ENCODE measurements at places on chromosomes 2 and 18.
A peak's percentile ranks its signal among the peaks of the same experiment; 100 is the strongest.

DNA sequence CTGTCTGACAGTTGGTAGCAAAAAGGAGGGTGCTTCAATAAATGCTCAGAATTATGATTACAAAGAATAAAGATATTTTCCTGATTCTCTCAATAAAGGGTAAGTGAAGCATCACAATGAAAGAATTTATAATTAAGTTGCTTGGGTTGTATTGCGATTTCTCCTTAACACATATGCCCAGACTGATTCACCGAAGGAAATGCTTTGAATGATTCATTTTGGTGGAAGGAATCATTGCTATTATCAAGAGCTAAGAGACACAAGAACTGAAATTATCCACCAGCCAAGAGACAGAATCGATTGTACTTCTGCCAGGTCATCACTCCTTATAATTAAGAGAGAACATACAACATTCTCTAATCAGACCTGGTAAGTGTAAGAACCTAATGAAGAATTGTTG, 301.4 kb downstream of the NR4A2 start:
- DNase-seq: no peak

DNA sequence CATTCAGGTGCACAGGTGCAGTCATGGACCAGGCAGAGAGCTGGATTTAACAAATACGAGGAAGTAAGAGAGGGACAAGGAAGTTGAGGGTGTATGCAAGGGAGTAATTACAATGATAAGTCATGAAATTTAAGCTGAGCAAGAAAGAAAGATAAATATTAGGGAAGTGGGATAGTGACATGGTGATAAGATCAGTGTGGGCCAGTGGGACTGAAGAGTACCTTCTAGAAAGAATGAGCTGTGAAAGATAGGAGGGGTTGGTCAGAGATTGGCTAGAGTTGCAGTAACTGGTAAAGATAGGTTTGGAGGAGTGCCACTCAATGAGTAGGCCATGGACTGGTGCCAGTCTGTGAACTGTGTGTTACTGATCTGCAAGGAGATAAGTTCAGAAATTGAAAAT, 200.8 kb upstream of the SIX3 start:
- DNase-seq: no peak

GRCh38 chr2:75153221-75153620, 46.1 kb downstream of the TACR1 start:
- no peak for DNase-seq

- DNase-seq: no peak
Observed at GRCh38 chr2:166676716-166677115, 182.7 kb upstream of the SCN7A start.

DNA sequence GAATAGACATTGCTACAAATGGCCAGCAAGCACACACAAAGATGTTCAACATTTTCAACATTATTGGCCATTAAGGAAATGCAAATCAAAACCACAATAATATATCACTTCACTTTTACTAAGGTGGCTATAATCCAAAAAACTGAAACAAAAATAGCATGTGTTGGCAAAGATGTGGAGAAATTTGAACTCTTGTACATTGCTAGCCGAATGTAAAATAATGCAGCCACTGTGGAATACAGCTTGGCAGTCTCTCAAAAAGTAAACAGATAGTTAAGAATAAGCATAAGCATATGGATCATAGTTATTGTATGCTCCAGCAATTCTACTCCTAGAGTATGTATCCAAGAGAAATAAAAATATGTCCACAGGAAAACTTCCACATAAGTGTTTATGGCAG, 192.5 kb downstream of the EN1 start:
- DNase-seq: no peak

- DNase-seq: no peak
Observed at GRCh38 chr2:56268856-56269255, 85.1 kb downstream of the CCDC85A start.

- DNase-seq: no peak
Observed at GRCh38 chr18:22300665-22301636, 116.8 kb downstream of the CTAGE1 start.

- DNase-seq: no peak
Observed at GRCh38 chr18:42654556-42654955, 460.9 kb downstream of the RIT2 start.

DNA sequence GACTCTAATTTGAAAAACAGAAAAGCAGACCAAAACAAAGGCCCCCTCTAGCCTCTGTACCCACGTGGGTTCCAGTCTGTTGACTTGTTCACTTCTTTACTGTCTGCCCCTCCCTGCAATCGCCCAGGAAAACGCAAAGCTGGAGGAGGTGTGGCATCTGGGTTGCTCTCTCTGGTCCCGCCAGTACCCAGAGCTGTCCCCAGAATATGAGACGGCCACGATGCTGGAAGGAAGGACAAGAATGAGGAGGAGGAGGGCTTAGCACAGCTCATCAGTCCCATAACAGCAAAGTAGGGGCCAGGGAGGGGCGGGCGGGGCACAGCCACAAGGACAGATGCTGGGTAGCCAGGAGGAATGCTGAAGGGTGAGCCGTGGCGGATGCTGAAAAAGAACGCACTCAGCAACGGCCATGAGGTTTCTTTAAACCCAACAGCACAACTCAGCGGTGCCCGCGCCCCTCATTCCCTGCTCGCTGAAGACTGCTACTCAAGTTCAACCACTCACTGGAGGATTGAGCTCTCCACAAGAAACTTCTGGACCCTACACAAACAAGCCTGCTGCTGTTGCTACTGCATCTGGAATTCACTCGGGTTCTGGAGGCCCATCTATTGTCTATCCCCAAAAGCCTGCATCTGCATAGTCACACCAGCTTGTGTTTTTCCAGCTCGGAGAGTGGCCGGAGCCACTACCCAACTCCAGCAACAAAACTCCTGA, 187.7 kb downstream of the HDAC4 start:
- no peak for DNase-seq

- DNase-seq: no peak
Observed at GRCh38 chr2:67544286-67544685, 147.2 kb downstream of the ETAA1 start.

- no peak for DNase-seq
Observed at GRCh38 chr2:233643128-233643527, 6.9 kb downstream of the UGT1A10 start.

DNA sequence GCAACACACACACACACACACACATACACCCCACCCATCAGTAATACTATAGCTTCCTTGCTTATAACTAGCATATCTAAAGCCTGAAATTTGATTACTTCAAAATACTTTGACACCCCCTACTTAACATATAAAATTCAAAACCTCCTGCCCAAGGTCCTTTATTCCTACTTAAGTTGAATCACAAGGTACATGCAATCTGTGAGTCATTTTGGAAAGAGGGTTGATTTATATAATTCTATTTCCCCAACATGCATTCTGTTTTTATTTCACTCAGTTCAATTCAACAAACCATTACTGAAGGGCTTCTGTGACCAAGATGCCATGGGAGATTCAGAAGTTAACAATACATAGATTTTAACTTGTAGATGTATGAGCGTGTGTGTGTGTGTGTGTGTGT, 420.7 kb downstream of the METTL4 start:
- DNase-seq: no peak

DNA sequence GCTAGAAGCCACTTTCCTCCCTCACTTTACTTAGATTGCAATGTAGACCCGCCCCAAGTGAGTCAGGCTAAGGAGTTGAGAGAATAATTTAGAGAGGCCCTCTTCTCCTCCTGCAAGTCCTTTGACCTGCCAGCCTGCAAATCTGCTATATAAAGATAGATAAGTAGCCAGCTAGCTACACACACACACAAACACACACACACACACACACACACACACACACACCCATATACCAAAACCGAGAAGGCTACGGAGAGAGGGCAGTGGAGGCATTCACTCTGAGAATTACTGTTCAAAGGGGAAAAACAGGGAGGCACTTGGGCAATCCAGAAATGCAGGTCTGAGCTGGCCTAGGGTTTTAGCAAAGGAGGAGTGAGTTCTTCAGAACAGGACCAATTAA, 23.0 kb upstream of the SMAD7 start:
- no peak for DNase-seq

GRCh38 chr18:24726727-24727492, 266.5 kb downstream of the HRH4 start:
- peak; percentile 54 for DNase-seq

DNA sequence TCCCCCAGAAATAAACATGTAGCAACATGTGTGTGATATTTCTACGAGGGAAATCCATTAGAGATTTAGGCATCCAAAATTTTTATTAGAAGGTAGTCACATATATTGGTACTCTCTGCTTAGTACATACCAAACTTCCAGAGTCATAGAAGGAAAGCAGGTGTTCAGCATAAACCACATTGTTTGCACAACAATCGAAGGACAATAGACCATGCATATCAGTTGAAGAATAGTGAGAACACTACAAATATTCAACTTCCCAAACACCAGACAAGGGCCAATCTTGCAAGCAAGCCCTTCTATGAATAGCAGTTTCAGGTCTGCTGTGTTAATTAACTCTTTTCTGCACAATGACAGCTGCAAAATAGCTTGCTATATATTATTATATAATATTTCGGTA, 702.2 kb downstream of the ERBB4 start:
- DNase-seq: no peak

DNA sequence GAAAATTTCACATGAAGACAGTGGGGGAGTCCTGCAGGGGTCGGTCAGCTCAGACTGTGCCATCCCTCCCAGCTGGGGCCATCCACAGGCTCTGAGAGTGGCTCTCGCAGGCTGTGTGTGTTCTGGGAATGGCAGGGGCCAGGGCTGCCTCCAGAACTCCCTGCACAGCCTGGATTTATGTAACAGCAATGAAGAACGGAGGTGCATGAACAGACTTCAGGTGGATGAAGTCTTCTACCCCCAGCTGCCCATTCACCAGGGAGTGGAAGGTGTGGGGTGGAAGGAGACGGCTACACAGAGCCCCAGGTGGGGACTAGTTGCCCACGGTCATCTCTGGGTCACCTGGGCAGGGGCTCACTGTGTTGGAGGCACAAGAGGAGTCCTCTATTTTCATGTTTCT, 56.1 kb upstream of the HDAC4 start:
- DNase-seq: no peak

DNA sequence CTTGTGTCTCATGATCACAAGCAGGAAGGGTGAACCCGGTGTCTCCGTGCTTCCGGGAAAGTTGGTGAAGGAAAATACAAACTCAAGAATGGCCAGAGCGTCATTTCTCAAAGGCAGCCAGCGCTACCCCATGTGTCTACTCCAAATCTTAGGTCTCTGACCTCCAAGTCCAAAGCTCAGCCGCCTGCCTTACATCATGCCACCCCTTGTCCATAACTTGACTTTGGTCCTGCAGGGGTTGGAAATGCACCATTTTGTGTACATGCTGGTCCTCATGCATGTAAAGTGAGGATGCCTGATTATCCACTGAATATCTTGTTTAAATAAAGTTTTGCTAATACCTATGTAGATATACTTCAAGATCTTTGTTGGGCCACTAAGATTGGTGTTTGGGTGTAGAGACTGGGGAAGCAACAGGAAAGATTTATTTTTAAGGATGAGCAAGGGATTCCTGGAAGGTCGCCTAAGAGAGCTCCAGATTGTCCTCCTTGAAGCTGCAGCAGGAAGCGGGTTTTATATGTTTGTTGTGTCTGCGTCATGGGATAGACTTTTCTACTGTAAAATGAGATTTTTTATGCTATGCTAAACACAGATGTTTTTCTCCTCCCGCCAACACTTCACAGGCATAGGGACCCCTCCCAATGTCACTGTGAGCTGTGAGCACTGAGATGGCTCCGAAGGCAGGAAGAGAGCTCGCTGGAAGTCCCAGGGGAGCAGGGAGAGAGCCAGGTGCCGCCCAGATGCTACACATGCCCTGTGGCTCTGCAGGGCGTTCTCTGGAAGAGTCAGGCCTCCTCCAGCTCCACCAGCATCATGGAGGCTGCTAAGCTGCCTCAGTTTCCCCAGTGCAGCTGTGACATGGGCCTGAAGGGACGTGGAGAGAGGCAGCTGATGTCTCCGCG, 176.2 kb upstream of the HDAC4 start:
- DNase-seq: no peak

DNA sequence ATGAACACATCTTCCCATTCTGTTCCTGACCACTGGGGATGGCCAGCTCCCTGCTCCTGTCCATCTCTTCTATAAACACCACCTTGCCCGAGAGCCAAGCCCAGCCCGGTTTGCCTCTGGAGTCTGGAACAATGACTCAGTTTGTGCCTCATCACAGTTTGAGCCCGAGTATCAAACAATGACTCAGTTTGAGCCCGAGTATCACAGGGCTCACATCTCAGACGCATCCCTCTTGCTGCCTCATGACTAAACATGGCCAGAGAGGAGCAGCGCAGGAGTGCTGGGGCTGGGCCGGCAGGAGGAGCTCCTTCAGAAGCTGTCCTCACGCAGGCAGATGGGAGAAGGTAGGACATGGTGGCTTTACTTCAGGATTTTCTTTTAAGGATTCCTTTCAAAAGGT, 68.7 kb downstream of the PXDN start:
- DNase-seq: no peak

GRCh38 chr2:70645733-70646419, 92.2 kb upstream of the TGFA start:
- no peak for DNase-seq

GRCh38 chr18:58862851-58863538, 1.7 kb upstream of the ZNF532 start:
- peak; percentile 6 for DNase-seq

GRCh38 chr18:32200766-32201165, 10.9 kb downstream of the MEP1B start:
- DNase-seq: no peak

GRCh38 chr18:63192126-63192884, 127.3 kb downstream of the BCL2 start:
- DNase-seq: no peak

DNA sequence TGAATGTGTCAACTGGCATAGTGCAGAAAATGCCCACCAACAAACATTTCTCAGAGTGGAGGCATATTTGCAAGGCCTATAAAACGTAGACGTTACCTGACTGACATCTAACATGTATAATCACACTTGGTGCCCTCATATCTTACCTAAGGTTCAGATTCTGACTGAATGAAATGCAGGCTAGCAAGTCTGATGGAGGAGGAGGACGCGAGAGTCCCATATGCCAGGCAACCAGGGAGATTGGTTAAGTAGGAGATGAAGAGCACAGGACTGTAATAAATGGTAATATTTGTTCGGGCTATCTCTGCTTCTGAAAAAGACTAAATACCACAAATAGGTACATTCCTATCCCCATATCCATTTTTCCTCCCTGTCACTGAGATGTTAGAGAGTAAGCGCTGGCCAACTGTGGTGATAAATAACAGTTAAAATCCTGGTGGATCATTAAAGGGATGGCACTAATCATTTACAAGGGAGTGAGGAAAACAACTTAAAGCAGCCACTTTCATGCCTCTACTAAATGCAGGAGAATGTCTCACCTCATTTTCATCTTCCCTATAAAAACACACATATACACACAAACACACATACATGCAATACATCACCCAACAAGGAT, 217.2 kb downstream of the TMEM163 start:
- no peak for DNase-seq

GRCh38 chr2:122710049-122710448, 954.6 kb downstream of the TSN start:
- DNase-seq: no peak

GRCh38 chr2:238949710-238950345, 101.9 kb downstream of the TWIST2 start:
- no peak for DNase-seq

Measured in activated CD4-positive, alpha-beta T cell treated with anti-CD3 and anti-CD28 coated beads, Interleukin-2, amount 50 U/mL, for 1 hour (primary cell).